ENCODE measurements at places on chromosomes 7 and 10.
A peak's percentile ranks its signal among the peaks of the same experiment; 100 is the strongest.

- no peak for DNase-seq
These were observed 28.8 kb downstream of the CACUL1 start for GRCh38 chr10:118725886-118726500.

DNA sequence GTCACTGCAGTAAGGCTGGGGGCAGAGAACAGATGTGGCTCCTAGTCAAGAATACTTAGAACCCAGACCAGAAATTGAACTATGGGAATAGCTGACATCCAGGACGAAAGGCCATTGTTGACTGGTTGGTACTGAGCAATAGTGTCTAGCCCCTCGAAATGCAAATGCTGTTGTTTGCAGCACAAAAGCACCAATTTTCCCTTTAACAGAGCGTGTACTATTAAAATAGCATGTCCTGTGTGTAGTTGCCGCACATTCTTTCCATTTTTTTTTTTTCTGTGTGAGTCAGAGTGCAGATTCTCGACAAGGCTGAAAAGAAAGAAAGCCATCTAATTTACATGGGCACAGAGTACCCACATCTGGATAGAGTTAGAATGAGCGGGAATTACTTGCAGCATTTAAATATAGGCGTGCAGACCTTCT is 302.4 kb downstream of the PTEN start:
- DNase-seq: no peak

GRCh38 chr10:110821508-110821907 is 50.2 kb upstream of the PDCD4 start:
- DNase-seq: no peak

GRCh38 chr7:4610768-4611467 is 71.2 kb upstream of the FOXK1 start:
- peak; percentile 7 for DNase-seq

DNA sequence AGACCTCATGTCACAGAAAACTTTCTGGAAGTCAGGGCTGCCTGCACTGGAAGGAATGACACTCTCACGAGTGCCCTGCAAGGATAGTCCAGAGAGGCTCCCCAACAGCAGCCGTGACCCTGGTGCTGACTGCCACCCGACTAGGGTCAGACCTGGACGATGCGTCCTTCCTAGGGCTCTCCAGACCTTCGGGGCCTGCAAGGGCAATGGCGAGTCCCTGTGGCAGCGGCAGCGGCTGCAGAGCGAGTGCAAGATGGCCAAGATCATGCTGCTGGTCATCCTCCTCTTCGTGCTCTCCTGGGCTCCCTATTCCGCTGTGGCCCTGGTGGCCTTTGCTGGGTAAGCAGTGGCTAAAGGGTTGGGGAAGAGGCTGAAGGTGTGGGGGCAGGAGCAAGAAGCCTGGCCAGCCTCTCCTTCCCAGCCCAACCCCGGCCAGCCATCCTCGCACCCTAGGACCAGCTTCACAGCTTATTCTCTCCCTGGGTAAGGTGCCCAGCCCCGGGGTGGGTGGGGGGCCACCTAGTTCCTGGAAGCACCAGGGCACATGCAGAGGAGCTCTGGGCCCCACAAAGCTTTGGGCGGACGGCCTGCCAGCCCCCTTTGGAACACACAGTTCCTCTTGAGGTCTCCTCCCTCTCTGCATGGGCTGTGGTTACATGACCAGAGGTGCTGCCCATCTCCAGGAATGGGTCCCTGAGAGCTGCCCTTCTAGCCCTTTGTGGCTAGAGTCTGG is 5.5 kb downstream of the OPN4 start:
- DNase-seq: no peak

DNA sequence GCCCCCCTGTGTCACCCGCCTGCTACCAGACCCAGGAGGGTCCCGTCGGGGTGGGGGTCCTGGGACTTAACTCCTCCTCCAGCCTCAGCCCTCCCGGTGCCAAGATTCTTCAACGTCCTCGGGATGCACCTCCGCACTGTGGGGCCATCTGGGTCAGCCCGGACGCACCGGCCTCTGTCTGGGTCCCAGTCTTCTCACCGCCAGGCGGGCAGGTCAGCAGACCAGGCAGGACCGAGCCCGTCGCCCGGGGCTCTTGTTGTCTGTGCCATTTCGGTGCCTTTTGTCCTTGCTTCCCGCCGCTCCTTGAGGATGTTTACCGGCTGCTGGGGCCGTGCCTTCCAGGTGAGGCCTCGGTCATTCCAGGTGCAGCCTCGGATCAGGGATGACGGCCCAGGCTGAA is 32.1 kb upstream of the PSMG3 start:
- DNase-seq: no peak

DNA sequence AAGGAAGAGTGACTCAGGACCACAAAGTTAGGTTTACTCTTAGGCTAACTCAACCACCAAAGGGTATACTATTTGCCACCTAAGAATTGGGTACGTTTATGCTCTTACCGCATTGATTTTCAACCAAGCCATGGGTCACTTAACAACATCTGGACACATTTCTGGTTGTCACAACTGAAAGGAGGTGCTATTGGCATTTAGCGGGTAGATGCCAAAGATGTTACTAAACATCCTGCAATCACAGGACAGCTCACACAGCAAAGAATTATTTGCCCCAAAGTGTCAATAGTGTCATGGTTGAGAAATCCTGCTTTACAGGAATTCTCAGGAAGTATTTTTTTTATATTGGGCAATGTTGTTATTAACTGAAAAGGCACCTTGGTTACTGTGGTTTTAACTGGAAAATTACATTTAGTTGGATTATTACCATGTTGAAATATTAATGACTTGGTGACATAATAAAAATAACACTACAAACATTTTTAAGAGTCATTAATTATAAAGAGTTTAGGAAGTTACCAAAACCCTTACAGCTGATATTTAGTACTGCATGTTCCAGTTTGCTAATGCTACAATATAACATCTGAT is 185.0 kb upstream of the TMEM196 start:
- no peak for DNase-seq

DNA sequence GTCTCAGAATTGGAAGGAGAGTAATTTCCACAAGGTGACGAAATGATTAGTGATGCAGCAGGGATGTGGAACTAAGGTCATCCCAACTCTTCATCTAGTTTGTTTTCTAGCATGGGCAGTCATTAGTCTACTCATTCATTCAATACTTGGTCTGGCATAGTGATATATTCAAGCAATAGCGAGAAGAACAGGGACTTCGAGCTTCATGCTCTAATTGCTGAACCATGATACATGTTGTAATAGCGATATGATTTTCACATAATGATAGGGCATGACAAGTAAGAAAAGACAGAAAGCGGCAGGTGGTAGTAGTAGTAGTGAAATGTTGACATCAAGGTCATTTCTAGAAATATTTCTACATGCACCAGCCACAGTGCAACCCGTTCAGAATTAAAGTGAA is 652.1 kb downstream of the PHTF2 start:
- DNase-seq: no peak

- DNase-seq: no peak
These were observed 350.2 kb downstream of the GATA3 start for GRCh38 chr10:8404721-8405120.

GRCh38 chr10:24208661-24209431 is at the start of gene KIAA1217:
Gene KIAA1217 (plus strand): TSS chr10:24209138. CDS start chr10:24209194, 56 bp downstream.
- DNase-seq: no peak

DNA sequence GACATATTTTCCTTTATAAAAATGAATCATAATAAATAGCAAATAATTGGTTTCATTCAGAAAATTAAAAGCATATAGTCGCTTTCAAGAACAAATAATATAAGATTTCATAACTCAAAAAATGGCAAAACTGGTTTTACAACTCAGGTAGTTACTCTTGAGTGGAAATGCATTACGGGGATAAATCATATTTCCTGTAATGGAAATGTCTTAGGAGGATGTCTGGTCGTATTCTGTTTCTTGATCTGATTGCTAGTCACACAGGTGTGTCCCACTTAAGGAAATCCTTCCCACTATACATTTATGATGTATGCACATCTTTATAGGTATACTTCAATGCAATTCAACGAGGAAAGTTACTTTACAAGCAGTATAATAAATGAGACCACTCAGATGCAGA is 20.7 kb downstream of the NRAP start:
- no peak for DNase-seq

- no peak for DNase-seq
These were observed 19.1 kb downstream of the ZFAND4 start for GRCh38 chr10:45653454-45653853.

DNA sequence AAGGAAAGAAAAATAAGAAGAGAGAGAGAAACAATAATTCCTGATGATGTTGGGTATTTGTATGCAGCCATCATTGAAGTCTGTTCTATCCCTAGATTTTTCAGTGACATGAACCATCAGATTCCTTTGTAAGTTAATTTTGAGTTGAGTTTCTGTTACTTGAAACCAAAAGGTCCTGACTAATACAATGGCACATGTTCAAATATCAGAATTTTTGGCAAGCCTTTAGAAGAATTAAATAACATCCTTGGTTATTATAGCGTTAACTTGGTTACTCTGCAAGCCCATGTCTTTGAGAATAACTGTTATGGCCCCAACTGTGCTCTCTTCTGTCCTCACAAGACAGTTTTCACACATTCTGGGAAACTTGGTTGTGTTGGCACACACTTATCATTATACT is 66.5 kb downstream of the SYPL1 start:
- no peak for DNase-seq

- DNase-seq: no peak
These were observed 133.4 kb downstream of the FZD1 start for GRCh38 chr7:91397612-91398011.

- no peak for DNase-seq
These were observed 5.9 kb upstream of the LRMDA start for GRCh38 chr10:75425291-75426079.

DNA sequence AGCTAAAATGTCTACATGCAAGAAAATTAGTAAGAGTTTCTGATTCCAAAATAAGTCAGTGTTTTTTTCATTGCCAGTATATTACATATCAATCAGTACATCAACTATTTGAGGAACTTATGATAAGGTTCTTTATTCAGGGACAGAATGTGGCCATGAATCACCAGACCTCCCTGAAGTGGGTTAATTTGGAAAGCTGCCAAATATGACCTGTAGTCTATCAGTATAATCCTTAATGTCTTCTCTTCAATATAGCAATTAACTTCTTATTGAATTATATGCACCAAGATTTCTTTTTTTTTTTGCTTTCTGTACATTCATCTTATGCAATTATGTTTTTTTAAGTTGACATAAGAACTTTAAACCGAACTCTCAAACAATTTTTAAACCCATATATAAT is 714.5 kb upstream of the POT1 start:
- DNase-seq: no peak

GRCh38 chr7:3760651-3761050 is 459.6 kb downstream of the SDK1 start:
- no peak for DNase-seq

- DNase-seq: no peak
These were observed 24.2 kb upstream of the UNC5B start for GRCh38 chr10:71188201-71188600.

Data from stimulated activated CD8-positive, alpha-beta memory T cell treated with anti-CD3 and anti-CD28 coated beads, Interleukin-15, amount 100 ng/mL, for 4 hours (primary cell).